ENCODE measurements at places on chromosomes 3 and 15. TPM values are rescaled to one million over a fixed set of nuclear protein-coding genes. Genes with fewer than 3 reads are reported as not detected.

Gene DUOXA1
- not detected for total RNA-seq

Gene SNAP23
- total RNA-seq, result 34.5 TPM

GRCh38 chr3:129777806-129778205 is 115.7 kb downstream of the TMCC1 start:
- DNase-seq, result no peak

GRCh38 chr3:97102641-97103040 is 288.2 kb downstream of the EPHA6 start:
- DNase-seq, result no peak

- DNase-seq, result no peak
Observed at GRCh38 chr3:185677146-185677829, 91.2 kb downstream of the SENP2 start.
